ENCODE measurements at places on chromosomes 2 and 18.

DNA sequence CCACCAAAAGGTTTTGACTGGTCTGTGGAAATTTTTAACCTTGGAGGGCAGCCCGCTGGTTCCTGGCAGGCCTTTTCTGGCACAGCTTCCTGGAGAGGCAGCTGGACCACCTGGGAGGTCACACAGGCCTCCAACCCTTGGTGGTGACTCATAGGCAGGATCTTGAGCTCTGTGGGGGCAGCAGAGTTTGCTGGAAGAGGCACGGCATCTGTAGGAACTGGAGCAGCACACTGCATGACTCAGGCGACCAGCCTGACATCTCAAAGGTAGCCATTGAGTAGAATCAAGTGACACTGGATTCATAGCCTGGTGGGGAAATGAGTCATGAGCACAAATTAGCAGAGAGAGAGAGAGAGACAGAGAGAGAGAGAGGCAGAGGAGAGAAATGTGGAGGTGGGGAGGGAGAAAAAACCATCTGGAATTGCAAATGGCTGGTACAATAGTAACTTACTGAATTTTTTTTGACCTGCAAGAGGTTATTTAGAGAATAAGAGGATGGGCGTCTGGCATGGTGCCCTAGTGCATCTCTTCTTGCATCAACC, 57.4 kb downstream of the TRPM8 start:
- DNase-seq, result no peak

GRCh38 chr2:101770726-101771125, 73.2 kb downstream of the MAP4K4 start:
- DNase-seq, result no peak

DNA sequence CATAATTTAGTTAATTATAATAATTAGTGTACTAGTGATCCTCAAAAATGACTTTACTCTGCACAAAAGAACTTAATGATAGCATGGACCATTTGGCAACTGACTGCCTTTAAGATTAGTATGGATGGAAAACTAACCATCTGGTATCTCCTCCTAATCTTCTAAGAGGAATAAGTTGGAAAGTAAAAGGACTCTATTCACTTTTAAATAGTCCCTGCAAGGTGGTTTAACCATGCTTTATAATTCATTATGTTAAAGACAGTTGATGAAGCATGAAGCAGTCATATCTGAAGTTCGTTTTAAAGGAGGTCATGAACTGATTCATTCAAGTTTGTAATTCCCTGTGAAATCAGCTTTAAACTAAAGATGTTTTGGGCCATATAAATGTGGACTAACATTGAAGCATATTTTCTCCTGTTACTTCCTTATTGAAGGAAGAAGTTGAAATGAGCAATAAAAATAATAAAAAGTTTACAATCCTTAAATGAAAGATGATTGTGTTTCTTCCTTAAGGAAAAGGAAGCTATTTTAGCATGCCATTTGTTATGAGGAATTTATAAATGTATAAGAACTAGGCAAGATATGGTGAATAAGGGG, 446.0 kb downstream of the XIRP2 start:
- no peak for DNase-seq

DNA sequence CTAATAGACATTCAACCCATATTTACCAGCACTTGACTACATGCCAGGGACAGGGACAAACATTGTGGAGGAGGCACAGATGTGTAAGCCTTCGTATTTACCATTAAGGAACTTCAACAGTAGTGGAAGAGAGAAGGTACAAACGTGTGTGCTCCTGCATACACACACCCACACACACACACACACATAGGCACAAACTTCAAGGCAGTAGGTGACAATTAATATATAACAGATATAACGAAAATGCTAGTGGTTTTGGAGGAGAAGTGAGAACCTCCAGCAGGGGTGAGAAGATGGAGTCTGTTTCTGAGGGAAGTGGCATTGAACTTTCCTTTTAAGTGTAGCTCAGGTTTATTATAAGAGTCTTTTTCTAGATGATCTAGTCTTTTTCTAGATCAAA, 231.1 kb downstream of the SETBP1 start:
- no peak for DNase-seq

DNA sequence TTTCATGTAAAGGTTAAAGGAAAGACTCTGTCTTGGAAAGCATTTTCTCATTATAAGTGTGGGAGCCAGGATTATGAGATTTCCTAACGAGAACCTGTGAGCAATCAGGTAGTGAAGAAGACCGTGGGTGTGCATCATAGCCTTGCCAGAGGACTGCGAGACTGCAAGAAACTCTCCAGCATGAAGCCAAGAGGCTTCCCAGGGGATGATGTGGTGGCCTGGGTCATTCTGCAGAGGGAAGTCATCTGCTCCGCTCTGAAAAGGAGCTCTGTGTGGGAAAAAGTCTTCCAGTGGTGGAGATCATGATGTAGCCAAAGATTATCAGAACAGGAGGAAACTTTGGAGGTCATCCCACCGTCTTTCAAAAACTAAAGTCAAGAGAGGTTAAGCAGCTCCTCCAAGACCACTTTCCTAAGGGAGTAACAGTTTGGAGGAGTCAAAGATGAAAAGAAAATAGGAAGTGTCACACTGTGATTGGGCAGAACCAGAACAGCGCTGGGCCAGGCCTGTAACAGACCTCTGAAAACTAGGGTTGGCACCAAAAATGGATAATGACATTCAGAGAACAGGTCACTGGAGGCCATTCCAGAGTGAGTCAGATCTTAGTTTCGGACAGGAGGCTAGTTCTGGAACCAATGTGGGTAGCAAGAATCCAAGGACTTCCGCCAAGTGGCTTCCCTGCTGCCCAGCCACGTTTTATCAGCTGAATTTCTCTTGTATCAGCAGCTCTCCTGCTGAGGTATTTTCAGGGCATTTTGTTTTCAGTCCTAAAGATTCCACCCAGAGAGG, 113.0 kb downstream of the LRATD1 start:
- no peak for DNase-seq

GRCh38 chr2:71749671-71750101, 296.3 kb downstream of the DYSF start:
- no peak for DNase-seq

DNA sequence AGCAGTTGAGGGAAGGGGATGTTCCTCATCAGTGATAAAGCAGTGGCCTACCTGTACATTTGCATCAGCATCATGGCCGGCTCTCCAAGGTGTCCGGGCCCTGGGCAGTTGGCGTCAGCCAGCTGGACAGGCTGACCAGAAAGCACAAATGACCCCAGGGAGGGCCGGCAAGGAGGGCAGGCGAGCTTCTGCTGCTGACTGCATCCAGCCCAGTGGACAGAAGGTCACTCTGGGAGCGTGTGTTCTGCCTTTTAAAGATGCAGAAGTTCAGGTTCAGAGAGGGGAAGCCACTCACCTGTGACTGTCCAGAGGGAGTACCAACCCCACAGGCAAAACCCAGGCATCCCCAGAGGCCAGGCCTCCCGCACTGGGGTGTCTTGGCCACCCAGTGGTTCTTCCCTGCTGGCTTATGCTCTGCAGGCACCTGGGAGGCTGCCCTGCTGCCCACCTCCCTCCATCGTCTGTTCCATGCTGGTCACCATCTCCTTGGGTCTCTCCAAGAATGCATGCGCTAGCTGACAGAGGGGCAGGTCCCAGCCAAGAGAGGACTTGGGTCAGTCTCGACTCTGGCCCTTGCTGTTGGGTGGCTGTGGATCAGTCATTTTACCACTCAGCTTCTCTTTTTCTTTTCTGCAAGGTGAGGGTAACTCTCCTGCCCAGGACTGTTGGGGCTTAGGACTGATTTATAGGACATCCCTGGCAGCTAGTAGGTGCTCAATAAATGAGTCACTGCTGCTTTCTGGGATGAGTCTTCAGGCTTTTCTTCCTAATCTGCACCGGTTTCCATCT, 89.9 kb downstream of the INHBB start:
- DNase-seq, result no peak

DNA sequence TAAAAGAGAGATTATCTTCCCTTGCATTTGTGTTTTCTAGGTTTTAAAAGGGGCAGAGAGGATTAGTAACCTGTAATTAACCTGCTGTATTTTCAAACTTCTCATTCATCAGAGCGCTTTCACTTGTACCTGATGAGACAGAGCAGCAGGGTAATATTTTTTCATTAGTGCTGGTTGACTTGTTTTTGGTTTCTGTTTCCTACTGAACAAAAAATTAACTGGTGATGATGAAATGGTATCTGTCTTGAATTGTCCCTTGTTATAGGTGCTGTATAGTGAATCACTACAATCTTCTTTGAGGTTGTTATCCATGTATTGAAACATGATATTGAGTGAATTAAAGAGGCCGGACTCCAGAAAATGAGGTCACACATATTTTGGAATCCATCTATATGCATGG, 37.9 kb downstream of the CDH20 start:
- DNase-seq, result no peak

DNA sequence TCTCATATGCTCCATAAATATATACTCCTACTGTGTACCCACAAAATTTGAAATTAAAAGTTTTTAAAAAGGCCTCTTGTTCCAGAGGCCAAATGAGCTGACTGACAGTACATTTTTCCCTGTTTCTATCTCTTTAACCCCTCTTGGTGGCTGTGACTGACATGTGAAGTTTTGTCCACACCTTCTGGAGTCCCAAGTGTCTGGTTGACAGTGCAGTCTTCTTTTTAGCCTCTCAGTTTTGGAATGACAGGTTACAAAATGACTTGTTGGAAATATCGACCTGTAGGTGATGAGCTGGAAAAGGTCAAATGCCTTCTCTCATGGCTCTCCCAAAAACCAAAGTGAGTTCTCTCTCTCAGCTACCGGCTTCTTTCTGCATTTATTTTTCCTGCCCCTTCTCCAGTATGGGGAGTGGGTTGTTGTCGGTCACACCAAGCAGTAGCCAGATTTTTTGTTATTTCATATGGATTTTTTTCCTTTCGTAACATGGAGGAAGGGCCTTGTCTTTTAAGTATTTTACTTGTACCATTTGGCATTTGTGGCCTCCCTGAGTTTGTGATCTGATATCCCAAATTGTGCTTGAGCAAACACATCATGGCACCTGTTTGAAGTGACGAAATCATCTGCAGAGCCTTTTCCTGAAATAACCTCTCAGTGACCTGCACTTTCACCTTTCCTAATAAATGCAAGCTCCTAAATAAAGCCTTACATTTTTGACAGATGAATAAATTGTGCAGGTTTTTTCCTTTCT, 143.9 kb downstream of the ESCO1 start:
- DNase-seq, result no peak

GRCh38 chr18:48036641-48037421, 106.4 kb upstream of the SMAD2 start:
- DNase-seq, result no peak

GRCh38 chr2:9647884-9648283, 17.1 kb upstream of the YWHAQ start:
- no peak for DNase-seq

DNA sequence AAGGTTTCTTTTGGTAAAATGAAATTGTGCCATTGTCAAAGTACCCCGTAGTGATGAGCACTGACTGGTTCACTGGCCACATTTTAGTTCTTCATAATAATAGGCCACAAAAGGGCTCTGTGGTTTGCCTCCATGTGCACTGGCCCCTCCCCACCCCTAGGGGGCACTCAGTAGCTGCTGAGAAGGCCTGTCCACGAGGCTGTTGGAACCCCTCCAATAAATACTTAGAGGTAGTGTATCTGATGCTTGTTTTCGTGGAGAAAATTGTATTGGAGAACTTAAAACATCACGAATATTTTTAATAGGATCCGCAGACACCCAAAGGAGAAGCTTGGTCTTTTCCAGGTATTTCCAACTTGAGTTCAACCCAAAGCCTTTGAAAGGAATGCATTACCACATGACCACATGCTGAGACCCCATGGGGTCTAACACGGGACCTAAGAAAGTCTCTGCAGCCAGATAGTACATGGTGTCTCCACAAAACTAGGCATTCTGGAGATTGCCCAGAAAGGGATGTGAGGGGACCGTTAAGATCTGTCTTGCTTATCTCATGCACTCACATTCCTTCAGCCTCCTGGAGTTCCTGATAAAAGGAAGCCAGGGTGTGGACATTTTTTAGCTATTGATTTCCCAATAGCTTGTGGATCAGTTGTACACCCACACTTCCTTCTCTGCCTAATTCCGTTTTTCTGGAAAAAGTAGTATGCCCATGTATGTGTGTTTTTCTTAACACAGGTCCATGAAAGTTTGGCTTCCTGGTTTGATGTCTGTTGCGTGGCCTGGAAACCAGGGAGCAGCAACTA, 28.5 kb upstream of the NOSTRIN start:
- no peak for DNase-seq

GRCh38 chr2:129376426-129377077, 602.9 kb upstream of the RAB6C start:
- DNase-seq, result no peak

- no peak for DNase-seq
These were observed 1130.1 kb upstream of the CELF4 start for GRCh38 chr18:38695559-38696280.

GRCh38 chr2:239309398-239310245, 91.2 kb downstream of the HDAC4 start:
- no peak for DNase-seq

DNA sequence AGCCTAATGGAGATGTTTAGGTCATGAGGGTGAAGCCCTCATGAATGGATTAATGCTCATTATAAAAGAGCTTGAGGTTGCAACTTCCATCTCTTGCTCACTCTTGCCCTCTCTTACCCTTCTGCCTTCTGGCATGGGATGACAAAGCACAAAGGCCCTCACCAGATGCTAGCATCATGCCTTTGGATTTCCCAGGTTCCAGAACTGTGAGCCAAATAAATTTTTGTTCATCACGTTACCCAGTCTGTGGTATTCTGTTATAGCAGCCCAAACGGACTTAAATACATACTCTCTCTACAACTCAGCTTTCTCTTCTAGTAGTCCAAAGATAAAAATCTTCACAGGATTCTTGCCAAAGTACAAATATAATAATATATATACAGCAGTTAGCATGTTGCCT, 75.8 kb downstream of the LNPK start:
- DNase-seq, result no peak

DNA sequence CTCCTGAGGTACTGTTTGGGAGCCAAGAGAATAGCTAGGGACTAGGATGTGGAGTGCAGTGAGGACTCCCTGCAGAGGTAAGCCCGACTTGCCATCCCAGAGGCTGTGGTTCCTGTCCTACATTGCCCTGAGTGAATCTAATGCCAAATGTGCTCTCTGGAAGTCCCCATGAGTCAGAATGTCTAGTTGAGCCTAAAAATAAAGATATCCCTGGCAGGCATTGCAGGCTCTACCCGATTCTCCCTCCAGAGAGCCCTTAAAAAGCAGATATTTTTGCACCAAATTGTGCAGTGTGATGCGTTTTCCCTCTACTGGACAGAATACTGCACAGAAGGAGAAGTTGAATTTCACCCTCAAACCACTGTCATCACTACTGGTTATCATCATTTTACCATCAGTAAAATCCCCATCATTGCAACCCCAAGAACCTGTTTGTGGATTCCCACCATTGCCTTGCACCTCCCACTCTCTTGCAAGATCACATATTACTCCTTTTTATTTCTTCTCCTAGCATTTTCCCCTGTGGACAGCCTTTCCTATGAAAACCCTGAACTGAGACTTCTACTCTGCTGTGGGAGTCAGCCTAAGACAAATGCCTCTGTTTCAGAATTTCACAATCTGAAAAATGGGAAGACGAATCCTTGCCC, 98.0 kb downstream of the MARCHF4 start:
- DNase-seq, result no peak

- DNase-seq, result no peak
These were observed 5.4 kb upstream of the RNASEH1 start for GRCh38 chr2:3563521-3563976.

Data from CD4-positive, alpha-beta memory T cell (primary cell).